Activated CD4-positive, alpha-beta T cell treated with anti-CD3 and anti-CD28 coated beads, Interleukin-2, Interleukin-6, amounts not matched to agents 100 ng/mL and 50 ng/mL, durations not matched to agents 16 hours and 8 hours (primary cell): ENCODE measurements at places on chromosomes 12 and 14.

DNA sequence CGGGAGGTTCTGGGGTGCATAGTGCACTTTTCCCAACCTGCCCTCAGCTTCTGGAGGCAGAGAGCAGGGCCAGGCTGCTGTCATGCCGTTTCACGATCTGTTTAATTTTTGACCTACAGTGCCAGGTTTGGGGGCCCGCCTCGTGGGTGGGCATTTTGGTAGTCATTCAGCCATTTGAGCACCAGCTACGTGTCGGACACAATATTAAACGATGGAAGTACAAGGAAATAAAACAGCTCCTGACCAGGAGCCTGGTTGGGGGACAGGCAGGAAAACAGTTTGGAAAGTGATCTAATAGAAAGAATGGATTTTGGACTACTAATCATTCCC, 708 bp downstream of the FNTB start:
- no peak for DNase-seq

DNA sequence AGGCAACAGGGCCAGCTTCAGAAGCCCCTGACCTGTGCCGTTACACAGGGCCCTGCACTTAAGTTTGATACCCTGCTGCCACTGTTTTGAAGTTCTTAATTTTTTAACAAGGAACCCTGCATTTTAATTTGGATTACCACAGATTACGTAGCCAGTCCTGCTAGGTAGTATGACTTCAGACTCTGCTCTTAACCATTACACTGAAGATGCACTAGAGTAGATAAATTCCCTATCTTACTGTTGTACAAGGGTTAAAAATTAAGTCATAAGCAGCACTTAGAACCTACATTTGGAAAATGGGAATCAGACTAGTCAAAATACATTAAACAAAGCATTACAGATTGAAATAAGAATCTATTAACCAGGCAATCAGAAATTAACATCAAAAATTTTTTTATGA, 2.3 kb downstream of the GNPNAT1 start:
- DNase-seq: no peak

- no peak for DNase-seq
Observed at GRCh38 chr12:119668324-119668841, 450 bp downstream of the PRKAB1 start.

DNA sequence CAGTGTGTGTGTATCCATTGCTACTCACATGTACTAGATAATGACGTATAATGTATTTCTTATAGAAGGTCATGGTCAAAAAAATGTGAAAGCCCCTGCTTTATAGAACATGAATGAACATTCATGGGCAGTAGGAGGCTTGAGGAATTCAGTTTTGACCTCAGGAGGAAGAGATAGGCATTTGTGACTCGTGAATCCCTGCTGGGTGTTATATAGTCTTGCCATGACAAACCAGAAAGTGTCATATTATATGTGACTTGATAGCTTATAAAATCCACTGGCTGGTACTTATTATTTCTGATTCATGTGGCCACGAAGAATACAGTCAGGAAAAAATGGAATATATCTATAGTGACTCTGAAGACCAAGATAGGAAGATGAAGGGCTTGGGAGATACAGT, 287.6 kb downstream of the CEP128 start:
- DNase-seq: no peak

GRCh38 chr12:15417691-15418090, 95.4 kb downstream of the PTPRO start:
- DNase-seq: no peak

DNA sequence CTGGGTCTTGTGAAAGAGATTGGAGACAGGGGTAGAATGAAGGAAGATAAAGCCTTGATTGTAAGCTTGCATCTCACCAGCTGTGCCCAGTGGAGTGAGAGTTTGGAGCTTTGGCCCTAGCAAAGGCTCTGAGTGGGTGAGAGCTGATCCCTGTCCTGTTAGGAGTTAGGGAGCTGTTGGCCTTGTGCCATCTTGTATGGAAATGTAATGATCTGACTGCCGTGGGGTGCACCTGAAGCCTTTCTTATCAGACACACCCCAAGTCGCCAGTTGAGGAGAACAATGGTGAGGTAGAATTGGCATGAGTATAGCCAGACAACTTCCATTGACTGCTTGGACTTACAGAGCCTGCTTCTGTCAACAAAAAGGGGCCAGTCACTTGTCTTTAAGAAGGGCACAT, 130.1 kb downstream of the PRKCH start:
- DNase-seq: no peak

- DNase-seq: peak; percentile 34
Observed at GRCh38 chr14:99430491-99430890, 50.2 kb downstream of the SETD3 start.

DNA sequence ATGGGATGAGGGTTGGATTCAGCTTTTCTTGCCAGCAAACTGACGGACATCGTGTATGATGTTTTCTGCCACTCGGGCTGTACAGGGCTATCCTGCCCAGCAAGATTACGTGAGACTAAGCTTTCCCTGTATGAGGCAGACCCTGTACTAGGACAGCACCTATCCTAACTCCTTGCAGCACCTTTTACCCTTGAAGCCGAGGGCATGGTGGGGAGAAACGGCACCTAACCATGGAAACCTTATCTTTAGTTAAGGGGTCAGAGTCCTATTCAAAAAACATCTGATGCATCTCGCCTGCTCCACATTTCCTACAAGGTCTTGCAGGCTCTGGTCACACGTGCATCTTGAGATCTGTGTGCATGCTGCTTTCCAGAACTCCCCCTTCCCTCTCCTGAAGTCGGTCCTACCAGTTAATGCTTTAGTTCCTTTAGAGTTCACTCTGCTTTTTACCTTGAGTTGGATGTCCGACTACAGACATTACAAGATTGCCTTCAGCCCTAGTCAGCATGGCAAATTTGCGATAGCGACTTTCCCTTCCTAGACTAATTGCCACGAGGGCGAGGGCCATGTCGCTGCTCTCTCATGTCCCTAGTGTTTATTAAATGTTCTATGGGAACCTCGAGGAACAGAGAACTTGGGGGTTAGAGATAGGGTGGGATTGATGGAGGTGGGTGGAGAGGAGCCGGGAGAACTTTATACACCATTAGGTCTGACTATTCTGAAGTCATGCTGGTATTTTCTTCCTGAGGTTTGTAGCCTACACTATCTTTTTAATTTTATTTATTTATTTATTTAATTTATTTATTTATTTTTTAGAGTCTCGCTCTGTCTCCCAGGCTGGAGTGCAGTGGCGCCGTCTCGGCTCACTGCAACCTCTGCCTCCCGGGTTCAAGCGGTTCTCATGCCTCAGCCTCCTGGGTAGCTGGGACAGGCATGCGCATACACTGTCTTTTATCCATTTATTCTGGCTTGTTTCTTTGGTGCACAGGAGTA, 6.6 kb downstream of the RAN start:
- peak; percentile 23 for DNase-seq
